ENCODE measurements at places on chromosomes 11 and 22.

DNA sequence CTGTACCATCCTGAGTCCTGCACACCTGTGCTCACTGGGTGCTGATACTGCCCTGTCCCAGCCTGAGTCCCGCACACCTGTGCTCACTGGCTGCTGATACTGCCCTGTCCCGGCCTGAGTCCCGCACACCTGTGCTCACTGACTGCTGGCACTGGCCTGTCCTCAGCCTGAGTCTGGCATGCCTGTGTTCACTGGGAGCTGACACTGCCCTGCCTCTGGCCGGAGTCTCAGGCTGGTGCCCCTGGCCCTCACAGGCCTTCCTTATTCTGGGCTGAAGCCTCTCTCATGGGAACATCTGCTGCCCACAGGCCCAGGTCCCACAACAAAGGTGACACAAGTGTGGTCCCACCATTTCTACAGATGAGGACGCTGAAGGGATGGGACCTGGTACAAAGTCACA, 115.1 kb downstream of the MPPED1 start:
- no peak for DNase-seq

GRCh38 chr11:65927904-65928397, 8.7 kb downstream of the DRAP1 start:
- no peak for DNase-seq

DNA sequence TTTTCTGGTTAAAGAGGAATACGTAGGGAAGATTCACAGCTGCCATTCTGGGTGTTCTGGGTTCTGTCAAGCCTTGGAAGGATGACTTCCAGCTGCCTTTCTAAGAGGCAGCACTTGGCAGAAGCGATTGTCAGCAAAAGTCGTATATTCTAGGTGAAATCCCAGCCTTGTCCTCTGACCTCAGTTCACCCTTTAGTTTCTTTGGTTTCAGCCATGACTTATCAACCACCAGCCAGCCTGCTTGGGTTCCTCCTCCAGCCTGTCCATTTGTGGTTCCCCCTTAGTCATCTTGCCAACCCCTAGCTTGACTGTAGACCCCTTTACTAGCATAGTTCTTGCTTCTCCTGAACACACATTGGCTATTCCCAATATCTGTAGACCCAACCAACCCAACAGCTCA, 102.3 kb upstream of the CD44 start:
- no peak for DNase-seq

- no peak for DNase-seq
Observed at GRCh38 chr11:70768346-70769095, 370.2 kb downstream of the CTTN start.

GRCh38 chr11:76799066-76799804, 16.1 kb downstream of the TSKU start:
- DNase-seq = peak; percentile 94

DNA sequence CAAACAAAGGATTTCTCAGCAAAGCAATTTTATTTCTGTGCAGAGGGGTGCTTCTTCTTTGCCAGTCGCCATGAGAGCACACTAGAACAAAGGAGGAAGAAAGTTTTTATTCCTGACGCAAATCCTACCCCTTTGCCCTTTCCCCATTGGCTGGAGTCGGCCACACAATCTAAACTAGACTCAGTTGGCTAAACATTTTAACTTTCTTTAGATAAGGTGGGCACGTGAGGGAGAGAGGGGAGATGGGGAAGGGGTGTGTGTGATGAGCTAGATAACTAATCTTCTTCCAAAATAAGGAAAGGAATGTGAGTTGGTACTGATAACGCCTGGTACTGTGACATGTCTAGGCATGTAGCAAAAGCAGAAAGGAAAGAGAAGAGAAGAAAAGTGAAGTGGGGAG, 626 bp downstream of the TRIM22 start:
- DNase-seq = no peak

DNA sequence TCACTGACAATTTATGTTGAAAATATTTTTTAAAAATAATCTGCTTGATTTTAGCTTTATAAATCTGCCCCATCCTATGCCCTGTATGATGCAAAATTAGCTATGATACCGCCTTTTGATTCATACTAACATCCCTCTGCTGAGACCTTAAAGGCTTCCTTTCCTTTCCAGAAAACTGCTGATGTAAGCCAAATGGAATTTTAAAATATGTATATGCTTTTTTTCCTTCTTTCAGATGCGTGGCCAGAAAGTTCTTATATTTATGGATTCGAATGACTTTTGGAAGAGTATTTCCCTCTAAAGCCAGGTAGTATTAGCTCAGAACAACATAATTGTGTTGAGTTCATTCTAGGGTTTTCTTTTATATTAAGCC, 34.5 kb downstream of the SFI1 start:
- DNase-seq = no peak
